ENCODE measurements at places on chromosomes 3 and 15. TPM values are rescaled to one million over a fixed set of nuclear protein-coding genes. Genes with fewer than 3 reads are reported as not detected.

Gene SNUPN
- 38.0 TPM for polyA plus RNA-seq

Gene SPSB4
- not detected for polyA plus RNA-seq

Gene CCDC39
- polyA plus RNA-seq = not detected

Gene MYO5A
- 12.1 TPM for polyA plus RNA-seq

Gene GOLGA8F
- polyA plus RNA-seq = 0.04 TPM

Gene SLC2A2
- polyA plus RNA-seq = not detected

Gene P2RY14
- polyA plus RNA-seq = not detected

Gene HTR3E
- not detected for polyA plus RNA-seq

Gene BSN
- 0.03 TPM for polyA plus RNA-seq

Gene CGNL1
- polyA plus RNA-seq = 0.04 TPM

Gene IL5RA
- not detected for polyA plus RNA-seq

Data from GM23248 (cell line).